ENCODE measurements at places on chromosomes 2 and 18.

DNA sequence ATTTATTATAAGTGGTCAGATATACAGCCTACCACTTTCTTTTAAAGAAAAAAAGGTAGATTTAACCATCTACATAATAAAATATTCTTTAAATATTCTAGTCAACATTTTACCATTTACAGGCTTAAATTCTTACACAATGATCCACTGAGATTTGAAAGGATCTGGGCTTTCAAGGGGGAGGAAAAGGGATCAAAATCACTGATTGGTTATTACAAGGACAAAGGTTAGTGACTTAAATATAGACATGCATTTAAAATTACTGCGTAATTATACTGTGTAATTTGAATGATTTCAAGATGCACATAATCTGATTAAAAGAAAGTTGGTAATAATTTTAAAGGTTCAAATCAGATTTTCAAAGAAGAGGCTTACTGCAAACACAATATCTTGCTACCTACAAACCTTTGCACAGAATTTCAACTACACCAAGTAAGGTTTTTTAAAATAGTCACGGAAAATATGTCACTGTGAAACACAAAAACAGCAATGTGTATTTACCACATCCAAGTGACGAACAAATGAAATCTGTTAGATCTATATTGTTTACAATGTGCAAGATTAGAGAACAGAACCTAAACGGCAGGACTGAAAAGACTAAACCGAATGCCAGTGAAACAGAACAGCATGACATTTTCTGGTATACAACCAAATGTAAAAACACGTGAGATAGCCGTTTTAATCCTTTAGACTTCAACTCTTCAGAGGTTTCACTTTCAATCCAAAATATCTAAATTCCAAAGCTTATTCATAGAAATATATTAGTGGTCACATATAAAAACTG lies 40.8 kb downstream of the RTN4 start:
- DNase-seq, result no peak

DNA sequence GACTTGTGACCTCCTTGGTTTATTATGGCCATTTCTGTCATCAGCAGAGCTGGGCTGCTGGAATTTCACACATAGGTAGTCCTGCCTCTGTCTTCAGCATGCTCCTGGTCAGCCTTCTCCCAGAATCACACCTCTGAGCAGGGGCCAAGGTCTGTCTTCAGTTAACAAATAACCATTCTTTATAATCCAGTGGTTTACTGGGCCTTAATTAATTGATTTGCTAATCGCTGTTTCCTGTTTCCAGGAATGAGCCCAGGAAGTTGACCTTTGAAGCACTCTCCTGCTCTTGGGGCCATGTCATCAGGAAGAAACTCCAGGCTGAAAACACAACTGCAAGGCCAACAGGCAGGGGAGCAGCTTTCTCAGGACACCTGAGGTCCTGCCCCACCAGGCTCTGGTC lies 278.5 kb downstream of the SRBD1 start:
- DNase-seq, result no peak

DNA sequence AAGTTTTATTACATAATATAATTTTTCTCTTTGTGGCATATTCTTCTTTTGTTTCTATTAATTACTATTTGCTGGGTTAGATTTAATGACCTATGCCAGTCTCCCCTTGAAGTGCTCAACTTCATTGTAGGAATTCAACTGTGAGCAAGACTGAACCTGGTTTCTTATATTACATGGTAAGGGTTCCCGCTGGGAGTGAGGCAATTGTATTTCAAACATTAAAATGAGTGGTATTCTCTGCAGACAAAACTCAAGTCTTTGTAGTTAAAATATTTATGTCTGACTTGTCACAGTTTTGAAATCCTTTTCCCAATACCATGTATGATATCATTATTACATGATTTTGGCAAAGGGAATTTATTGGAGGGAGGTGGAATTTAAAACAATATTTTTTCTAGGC lies 278.7 kb downstream of the GULP1 start:
- no peak for DNase-seq

DNA sequence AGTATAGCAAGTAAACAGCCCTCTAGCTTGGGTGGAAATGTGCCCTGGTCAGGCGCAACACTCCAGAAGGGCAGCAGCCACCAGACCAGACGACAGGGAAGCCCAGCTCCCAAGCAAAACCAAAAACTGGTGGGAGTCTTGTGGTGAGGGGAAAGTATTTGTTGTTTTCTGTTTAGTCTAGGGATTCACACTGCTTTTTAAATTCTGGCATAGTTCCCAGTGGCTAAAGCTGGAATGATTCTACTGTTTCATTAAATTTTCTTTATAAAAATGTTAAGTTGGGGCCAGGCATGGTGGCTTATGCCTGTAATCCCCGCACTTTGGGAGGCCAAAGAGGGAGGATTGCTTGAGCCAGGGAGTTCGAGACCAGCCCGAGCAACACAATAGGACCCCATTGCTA lies 38.5 kb downstream of the MERTK start:
- no peak for DNase-seq

- DNase-seq, result peak; percentile 9
Measured at GRCh38 chr2:241011751-241012510, 13.5 kb downstream of the SNED1 start.

DNA sequence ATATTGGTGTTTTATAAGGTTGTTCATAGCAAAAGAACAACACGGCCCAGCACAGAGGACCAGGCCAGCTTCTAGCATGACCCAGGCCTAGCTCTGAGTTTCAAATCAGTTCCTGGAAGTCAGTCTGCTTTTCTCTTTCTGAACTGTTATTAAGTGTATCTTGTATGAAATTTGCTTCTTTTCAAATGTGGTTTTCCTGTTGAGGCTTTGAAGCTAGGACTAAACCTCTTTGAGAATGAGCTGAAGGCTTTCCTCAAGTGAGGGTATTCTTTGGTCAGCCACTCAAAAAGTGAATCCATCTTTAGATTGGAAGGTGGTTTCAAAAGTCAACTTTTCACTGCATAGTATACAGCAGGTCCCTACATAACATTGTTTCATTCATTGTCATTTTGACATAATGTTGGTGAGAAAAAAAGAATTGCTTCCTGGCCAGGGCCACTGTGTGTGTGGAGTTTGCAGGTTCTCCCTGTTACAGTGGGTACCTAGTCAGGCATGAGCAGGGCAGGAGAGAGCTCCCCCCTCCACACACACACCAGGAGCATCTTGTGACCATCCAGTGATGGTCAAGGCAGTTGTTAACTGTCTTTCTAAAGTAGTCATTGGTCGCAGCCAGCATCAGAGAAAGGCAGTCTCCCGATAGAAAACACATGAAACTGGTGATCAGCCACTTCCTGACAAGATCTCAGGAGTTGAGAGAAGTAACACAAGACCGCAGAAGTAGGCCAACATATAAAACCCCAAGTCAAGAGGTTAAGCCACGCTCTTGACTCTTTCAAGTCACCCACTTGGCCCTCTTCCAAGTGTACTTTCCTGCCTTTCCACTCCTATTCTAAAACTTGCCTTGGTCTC lies 6.7 kb upstream of the ACAA2 start:
- DNase-seq, result peak; percentile 60

DNA sequence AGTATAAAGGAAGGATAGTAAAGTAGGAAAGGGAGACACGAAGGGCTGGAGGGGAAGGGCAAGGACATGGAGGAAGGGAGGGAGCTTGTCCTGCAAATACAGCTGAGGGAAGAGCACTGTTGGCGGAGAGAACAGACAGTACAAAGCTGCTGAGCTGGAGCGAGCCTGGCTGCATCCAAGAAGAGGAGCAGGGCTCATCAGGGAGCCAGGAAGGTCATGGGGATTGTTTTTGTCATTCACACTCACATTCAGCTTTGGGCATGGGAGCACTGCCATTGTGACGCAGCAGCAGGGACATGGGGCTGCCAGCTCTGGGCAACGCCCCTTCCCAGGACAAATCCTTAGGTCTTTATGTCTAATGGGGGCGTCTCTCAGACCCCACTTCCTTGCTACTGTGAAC lies 125.1 kb downstream of the COPS8 start:
- no peak for DNase-seq

GRCh38 chr2:24174851-24175277 lies at the start of gene FAM228A:
FAM228A (plus strand) TSS chr2:24175053; CDS start chr2:24175481, 428 bp downstream.
- no peak for DNase-seq

GRCh38 chr2:111050701-111051376 lies 69.9 kb upstream of the BCL2L11 start:
- DNase-seq, result no peak

DNA sequence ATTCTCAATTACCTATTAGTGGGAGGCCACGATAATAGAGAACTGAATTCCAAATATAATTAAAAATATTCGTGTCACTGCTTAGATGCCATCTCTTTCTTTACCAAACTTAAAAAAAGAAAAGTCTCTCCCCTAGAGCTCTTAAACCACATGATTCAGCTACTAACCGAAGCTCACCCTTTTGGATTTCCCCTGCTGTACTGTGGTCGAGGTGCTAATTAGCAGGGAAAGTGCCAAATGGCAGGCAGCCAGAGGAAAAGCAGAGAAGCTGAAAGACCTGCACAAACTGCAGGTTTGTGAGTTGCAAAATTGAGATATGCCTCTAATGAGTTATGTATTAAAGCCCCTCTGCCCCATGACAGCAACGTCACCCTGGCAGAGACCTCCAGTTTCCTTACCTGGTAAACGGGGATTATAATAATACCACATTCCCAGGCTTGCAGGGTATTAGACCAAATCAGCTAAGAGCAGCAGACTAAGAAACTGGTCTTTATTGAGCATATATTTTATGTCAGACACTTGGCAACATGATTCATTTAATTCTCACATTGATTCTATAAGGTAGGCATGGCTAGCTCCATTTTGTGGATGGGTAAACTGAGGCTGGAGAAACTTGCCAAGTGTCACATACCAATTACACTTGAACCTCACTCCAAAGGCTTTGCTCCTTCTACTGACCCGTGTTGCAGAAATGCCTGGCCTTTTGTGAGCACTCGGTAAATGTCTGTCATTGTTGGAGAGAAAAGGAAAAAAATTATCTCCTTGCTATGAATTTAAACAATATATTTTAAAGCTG lies 259.7 kb downstream of the LPIN1 start:
- DNase-seq, result peak; percentile 38

DNA sequence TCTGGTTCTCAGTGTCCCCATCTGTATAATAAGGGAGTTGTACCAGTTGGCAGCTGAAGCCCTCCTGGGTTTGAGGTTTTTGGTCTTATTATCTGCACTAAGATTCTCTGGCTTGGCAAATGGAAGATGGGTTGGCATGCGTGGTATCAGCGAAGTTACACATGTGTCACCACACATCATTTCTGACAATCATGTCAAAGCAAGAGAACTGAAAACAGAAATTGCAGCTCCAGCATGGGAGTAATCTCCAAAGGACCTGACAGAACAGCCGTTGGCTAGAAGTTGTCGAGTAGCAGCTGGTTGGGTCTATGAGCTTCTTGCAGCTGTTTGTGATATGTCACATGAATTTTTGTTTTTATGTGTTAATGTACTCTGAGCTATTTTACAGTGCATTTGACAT lies 317.4 kb downstream of the SLC4A3 start:
- no peak for DNase-seq

- no peak for DNase-seq
Measured at GRCh38 chr2:239745386-239746227, 279.5 kb downstream of the NDUFA10 start.

DNA sequence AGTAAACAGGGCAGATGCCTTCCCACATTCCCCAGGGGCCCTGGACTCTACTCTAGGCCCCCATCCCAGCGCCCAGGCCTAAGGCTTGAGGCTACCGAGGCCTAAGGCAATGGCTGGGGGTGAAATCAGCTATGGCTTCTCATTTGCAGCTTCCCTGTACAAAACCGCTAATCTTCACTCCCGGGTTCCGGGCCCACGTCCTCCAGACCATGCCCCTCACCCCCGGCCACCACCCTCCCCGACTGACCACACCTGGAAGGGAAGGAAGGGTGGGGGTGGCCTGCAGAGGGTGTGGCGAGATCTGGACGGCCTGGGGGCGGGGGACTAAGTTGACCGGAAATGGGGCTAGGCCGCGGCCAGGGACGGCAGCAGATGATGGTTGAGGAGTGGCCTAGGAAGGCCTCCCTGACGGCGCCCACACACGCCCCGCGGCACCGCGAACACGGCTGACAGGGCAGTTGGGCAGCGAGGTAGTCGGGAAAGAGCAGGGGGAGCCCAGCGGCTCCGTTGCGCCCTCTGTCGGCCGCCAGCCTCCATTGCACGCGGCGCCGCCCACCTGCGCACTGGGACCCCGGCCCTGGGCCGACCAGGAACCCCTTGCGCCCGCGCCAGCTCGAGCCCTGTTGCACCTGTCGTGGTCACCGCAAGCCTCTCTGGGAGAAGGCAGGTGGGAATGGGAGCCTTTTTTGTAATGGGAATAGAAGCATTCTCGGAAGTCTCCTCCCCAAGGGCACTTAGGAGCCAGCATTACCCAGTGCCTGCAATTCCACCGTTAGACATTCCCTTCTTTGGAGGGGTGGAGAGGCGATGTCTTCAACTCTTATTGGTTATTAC lies 117.1 kb upstream of the STPG4 start:
- peak; percentile 58 for DNase-seq

- DNase-seq, result no peak
Measured at GRCh38 chr18:8332286-8332685, 277.0 kb upstream of the RAB12 start.

DNA sequence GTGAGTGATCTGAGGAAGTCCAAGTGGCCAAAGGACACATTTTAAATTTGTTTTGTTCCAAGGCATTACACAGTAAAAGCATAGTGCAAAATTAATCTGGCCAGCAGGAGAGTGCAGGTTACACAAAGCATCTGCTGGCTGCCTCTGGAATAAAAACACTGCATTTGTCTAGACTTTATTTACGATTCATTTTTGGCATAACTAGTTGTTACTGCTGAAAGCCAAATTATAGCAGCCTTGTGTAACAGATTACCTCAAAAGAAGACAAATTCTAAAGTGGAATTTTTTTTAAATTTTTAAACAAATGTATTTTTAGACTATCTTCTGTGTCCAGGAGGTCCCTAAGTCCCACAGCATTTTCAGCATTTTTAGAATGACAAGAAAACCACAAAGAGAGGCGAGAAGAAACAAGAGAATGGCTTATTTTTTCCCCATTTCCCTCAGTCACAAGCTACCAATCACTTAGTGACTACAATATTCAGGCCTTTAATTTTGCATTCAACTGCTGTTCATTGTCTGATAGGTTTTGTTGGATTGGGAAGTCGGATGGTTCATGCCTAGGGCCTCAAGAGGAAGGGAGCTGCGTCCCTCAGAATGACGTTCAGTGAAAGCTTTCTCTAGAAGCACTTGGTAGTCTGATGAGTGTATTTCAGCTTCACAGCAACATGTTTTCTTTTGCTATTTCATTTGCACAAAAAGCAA lies 46.0 kb downstream of the TMEFF2 start:
- DNase-seq, result no peak

Data from activated CD4-positive, alpha-beta memory T cell treated with anti-CD3 and anti-CD28 coated beads, Interleukin-2, amount 10 ng/mL, durations not matched to agents 7 days and 5 days (primary cell).